ENCODE measurements at places on chromosomes 4 and X.

- DNase-seq: no peak
Observed at GRCh38 chrX:12425496-12425895, 287.2 kb downstream of the FRMPD4 start.

- DNase-seq: peak; percentile 26
Observed at GRCh38 chr4:15457406-15458201, 12.1 kb upstream of the CC2D2A start.

GRCh38 chr4:41213625-41214135, 662 bp downstream of the APBB2 start:
- DNase-seq: no peak

- no peak for DNase-seq
Observed at GRCh38 chr4:181650033-181650825, 593.0 kb upstream of the TENM3 start.

DNA sequence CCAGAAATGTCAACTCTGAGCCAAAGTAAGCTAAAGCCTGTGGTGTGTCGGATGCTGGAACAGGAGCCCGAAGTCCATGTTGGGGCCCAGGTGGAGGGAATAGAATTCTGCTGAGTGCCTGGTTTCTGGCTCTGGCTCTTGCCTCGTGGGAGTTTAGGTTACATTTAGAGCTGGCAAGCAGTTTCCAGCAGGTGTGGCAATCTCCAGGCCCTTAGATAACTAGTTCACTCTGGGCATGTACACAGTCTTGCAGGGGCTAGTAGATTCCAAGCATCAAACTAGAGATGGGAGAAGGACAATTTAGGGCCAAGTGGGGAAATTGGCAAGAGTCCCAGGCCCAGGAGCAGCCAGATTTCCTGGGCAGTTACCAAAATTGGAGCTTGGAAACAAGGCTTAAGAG, 56.3 kb upstream of the STOX2 start:
- no peak for DNase-seq

GRCh38 chr4:109701566-109702410, 1.5 kb downstream of the CASP6 start:
- DNase-seq: peak; percentile 31

GRCh38 chrX:136711147-136711546, 63.2 kb downstream of the CD40LG start:
- DNase-seq: no peak

GRCh38 chr4:77154761-77155499, 2.1 kb upstream of the CCNG2 start:
- DNase-seq: peak; percentile 24

DNA sequence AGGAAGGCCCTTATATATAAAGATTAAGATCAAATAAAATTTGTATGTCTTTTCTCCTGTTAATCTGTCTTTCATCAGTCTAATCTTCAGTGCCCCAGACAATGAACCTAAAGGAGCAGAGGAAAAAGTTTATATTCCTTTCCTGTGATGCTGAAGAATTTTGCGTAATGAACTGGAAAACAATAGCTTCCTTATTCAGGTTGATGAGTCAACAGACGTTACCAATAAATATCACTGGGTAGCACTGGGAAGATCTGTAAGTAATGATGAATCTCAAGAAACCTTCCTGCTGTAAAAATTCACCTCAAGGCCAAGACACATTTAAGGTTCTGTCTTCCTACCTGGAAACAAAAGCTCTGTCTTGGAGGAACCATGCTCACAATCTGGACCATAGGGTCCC, 25.5 kb downstream of the CDKN2AIP start:
- DNase-seq: no peak

DNA sequence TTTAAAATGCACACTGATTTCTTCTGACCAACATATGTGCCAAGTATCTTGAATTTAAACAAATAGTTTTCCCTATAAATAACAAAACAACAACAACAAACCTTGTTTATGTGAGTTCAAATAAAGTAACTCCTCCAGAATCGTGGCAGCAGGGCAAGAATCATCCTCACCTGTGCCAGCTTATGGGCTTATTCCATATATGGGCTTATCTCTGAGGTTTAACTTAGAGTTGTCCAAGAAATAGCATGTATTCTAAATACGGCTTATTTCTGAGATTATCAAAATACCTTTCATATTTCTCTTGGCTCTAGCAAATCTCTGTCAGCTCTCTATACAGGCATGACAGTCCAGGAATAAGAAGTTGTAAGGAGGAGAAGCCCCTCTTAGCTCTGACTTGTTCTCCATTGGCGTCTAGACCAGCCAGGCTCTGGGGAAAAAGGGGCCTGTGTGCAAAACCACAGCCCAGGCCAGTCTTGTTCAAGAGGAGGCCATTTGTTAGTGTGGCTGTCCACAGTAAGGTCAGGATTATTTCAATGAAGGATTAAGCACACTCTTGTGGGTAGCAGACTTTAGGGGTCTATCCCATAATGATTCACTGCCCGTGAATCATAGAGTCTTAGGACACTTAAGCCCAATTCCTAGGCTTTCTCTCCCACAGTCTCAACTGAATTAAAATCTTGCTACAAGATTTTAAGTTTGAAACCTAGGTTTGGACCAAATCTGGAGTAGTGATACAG, 63.2 kb downstream of the FRAS1 start:
- no peak for DNase-seq
